ENCODE measurements at places on chromosomes 16 and 17.

DNA sequence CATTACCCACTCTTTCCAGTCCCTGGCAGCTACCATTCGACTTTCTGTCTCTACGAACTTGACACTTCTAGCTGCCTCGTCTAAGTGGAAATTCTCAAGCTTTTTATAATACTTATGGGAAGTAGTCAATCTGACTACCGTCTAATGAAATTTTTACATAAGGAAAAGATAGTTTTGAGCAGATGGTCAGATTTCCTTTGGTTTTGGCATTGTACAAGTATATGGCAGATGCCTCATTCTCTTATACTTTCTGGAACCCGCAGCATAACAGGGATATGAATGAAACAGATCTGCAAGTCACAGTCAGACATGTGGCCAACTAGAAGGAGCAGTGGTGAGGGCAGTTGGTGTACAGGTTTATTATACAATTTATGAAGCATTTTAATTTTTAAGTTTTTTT is 146.0 kb downstream of the PITPNC1 start:
- no peak for DNase-seq

DNA sequence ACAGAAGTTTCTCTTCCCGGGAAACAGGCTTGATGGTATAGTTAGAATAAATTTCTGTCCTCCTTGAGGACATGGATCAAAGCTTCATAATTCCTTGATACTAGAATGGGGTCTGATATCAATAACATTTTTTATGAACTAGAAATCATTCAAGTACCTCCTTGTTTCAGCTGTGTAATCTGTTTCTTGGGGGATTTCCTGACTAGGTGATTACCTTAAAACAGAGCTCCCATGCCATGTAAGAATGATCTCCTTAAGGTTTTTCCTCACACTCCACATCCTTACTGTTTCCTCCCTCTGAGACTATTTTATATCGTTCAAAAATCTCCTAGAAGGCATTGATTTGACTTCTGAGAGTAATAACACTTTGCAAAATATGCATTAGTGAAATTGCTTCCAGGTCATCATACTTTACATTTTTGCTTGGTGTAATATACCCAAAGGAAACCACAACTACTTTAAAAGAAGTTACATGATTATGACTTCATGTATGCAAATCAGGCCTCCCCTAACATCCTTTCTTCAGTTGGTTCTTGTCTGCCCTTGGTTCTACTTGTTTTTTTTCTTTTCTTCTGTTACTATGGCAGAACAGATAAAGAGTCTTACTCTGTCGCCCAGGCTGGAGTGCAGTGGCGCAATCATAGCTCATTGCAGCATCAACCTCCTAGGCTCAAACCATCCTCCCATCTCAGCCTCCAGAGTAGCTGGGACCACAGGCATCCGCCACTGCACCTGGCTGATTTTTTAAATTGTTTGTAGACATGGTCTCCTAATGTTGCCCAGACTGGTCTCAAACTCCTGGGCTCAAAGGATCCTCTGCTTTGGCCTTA is 388.8 kb downstream of the ZFHX3 start:
- no peak for DNase-seq

GRCh38 chr17:8153957-8154607 is 1.9 kb upstream of the PER1 start:
- peak; percentile 98 for DNase-seq

GRCh38 chr17:80931421-80932265 is 60.0 kb upstream of the CHMP6 start:
- no peak for DNase-seq

- DNase-seq = peak; percentile 22
These were observed at the start of gene FLOT2 for GRCh38 chr17:28896884-28897768. TSS of gene FLOT2 (minus strand) at chr17:28897733. CDS start at chr17:28897574, 159 bp downstream.

- DNase-seq = no peak
These were observed 20.2 kb downstream of the CDK5RAP3 start for GRCh38 chr17:47990962-47991731.

Data from endothelial cell of umbilical vein (primary cell).